ENCODE measurements at places on chromosomes 11 and 22.

DNA sequence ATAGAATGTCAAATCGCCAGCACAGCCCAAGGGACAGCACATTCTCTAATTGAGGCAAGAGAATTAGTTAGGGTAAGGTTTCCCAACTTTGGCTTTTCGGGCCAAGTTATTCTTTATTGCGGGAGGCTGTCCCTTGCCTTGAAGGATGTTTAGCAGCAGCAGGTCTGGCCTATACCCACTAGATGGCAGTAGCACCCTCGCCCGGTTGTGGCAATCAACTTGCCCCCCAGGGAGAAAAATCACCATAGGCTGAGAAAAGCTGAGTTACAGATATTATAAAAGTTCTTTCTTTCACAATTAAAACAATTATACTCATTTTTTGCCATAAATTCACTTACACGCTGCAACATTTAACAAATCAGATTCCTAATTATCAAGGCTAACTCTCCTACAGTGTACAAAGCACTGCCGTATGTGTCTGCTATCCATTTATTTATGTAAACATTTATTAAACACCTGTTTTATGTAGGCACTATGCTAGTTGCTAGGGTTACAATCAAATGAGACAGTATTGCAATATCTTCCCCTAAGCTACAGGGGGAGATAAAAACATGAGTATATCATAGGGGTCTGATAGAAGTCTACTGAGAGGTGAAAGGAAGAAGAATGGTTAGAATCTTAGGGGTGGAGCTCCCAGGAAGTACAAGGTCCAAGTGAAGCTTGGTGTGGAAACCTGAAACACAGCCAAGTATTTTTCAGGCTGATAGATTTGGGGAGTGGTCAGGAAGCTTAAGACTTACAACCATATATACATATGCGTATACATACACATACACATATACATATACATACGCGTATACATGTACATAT is 452.3 kb downstream of the RAB38 start:
- peak; percentile 12 for DNase-seq

GRCh38 chr11:83863272-83863671 is 577.1 kb upstream of the CCDC90B start:
- no peak for DNase-seq

GRCh38 chr11:110173811-110174644 is 80.8 kb downstream of the ZC3H12C start:
- DNase-seq, result peak; percentile 48

- DNase-seq, result no peak
Observed at GRCh38 chr11:47506373-47506772, 46.6 kb downstream of the CELF1 start.

DNA sequence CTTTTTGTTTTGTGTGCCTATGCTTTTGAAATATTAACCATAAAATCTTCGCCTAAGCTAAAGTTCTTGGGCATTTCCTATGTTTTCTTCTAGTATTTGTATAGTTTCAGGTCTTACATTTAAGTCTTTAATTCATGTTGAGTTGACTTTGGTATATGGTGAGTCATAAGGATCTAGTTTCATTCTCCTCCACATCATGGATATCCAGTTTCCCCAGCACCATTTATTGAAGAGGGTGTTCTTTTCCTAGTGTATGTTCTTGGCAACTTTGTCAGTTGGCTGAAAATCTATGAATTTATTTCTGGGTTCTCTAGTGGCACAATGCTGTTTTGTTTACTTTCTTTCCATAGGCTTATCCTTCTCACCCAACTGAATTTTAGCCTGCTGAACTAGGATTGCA is 49.0 kb downstream of the CTSC start:
- DNase-seq, result no peak

GRCh38 chr11:73210916-73211667 is 7.0 kb upstream of the P2RY2 start:
- no peak for DNase-seq

GRCh38 chr11:34601085-34601444 is 19.8 kb upstream of the EHF start:
- DNase-seq, result no peak

DNA sequence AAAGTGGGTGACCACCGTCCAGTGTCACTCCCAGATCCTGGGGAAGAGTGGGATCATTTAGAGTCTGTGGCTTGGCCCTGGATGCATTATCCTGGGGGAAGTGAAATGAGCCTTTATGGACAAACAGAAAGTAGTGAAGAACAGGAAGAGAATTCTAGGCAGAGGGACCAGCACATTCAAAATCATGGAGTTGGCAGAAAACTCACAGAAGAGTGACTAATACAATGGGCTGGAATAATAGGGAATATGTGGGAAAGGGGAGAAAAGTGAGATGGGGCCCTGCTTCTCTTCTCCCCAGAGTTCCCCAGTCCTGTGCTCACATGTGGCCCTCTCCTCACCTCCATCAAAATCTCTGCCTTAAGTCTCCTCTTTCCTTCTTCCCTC is 84.3 kb downstream of the CCDC81 start:
- DNase-seq, result no peak

GRCh38 chr11:46725338-46726205 is 6.6 kb downstream of the F2 start:
- DNase-seq, result no peak

DNA sequence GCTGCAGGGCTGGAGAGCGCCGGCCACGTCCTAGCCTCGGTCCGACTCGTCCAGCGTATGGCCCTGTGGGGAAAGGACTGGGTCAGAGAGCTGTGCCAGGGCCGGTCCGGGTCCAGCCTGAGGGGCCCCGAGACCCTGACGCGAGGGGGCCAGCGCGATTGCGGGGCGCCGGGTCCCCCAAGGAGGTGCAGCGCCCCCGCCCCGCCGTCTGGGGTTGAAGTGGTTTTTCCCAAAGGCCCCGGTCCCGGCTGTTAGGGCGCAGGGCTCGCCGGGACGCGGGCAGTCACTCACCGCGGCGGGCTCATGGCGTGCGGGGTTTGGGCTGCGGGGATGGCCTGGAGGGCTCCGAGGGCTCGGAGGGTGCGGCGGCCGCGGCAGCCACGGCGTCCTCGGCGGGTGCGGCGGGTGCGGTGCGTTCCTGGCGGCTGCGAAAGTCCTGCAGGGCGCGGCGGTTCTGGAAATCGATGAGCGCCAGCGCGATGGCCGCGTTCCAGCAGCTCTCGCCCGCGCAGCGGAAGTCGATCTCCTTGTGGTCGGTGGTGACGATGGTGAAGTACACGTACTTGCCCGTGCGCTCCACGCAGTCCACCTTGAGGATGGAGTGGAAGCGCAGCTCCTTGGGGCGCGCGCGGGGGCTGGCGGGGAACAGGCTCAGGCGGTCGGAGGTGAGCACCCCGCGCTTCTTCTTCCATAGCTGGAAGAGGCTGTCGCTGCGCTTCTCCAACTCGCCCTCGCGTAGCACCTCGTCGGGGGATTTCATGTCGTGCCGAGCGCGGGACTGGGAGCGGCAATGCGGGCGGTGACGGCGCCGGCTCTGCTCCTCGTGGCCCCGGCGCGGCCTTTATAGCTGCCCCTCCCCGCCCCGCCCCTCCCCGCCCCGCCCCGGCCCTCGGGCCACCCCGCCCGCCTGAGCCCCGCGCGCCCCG is at the start of gene PHLDA2:
Gene PHLDA2, minus strand, starts transcription at position 816 of the 926 bp plus-strand sequence. Its CDS starts 56 bp downstream, at position 760.
- no peak for DNase-seq

Data from Jurkat, Clone E6-1 (cell line).